T-helper 1 cell treated with Interleukin-12 subunit alpha and Interleukin-12 subunit beta and Interleukin-4 antibody, amounts not matched to agents 30 ng/mL and 1 ng/mL, for 36 hours (primary cell): ENCODE measurements at places on chromosomes 3 and 15. TPM values are rescaled to one million over a fixed set of nuclear protein-coding genes. Genes with fewer than 3 reads are reported as not detected.

FGD5 gene
- not detected in 2 replicates for total RNA-seq

CNTN6 gene
- not detected in 2 replicates for total RNA-seq

SMAD6 gene
- 0.07 and 0.37 TPM in 2 replicates for total RNA-seq

RTP3 gene
- not detected in 2 replicates for total RNA-seq

NOX5 gene
- 0.02 and 0.05 TPM in 2 replicates for total RNA-seq

EPHA6 gene
- not detected in 2 replicates for total RNA-seq

UBE2Q2 gene
- total RNA-seq = 29.6 and 30.0 TPM in 2 replicates

FSTL1 gene
- total RNA-seq = 0.12 and 0.32 TPM in 2 replicates

KY gene
- total RNA-seq = not detected in 2 replicates

PLSCR4 gene
- total RNA-seq = not detected in 2 replicates

PPP1R14D gene
- not detected in 2 replicates for total RNA-seq

AMIGO3 gene
- 0.51 and 0.98 TPM in 2 replicates for total RNA-seq

TIMP4 gene
- total RNA-seq = not detected in 2 replicates

KLF13 gene
- 241 and 248 TPM in 2 replicates for total RNA-seq

GOLGA6B gene
- not detected in 2 replicates for total RNA-seq

ATP8B4 gene
- 51.8 and 56.6 TPM in 2 replicates for total RNA-seq

CCK gene
- total RNA-seq = not detected in 2 replicates

MRPL47 gene
- 41.3 and 47.0 TPM in 2 replicates for total RNA-seq

GABRB3 gene
- not detected in 2 replicates for total RNA-seq

TXNRD3 gene
- 0.24 and 0.81 TPM in 2 replicates for total RNA-seq

PODXL2 gene
- 3.8 and 3.9 TPM in 2 replicates for total RNA-seq

COLQ gene
- total RNA-seq = 3.6 and 3.8 TPM in 2 replicates

MCF2L2 gene
- 3.8 and 3.9 TPM in 2 replicates for total RNA-seq

PBRM1 gene
- 88.6 and 91.7 TPM in 2 replicates for total RNA-seq

ANKRD63 gene
- not detected in 2 replicates for total RNA-seq

TJP1 gene
- total RNA-seq = not detected in 2 replicates

C3orf85 gene
- total RNA-seq = not detected in 2 replicates

NEIL1 gene
- 12.7 and 14.4 TPM in 2 replicates for total RNA-seq

CIDEC gene
- total RNA-seq = not detected in 2 replicates

MINDY4B gene
- total RNA-seq = not detected in 2 replicates

NR2E3 gene
- total RNA-seq = not detected in 2 replicates

C3orf49 gene
- total RNA-seq = not detected in 2 replicates

TNIK gene
- total RNA-seq = 51.5 and 54.0 TPM in 2 replicates

PLXND1 gene
- 0.81 and 1.1 TPM in 2 replicates for total RNA-seq
